ENCODE measurements at places on chromosomes 6 and 20.

DNA sequence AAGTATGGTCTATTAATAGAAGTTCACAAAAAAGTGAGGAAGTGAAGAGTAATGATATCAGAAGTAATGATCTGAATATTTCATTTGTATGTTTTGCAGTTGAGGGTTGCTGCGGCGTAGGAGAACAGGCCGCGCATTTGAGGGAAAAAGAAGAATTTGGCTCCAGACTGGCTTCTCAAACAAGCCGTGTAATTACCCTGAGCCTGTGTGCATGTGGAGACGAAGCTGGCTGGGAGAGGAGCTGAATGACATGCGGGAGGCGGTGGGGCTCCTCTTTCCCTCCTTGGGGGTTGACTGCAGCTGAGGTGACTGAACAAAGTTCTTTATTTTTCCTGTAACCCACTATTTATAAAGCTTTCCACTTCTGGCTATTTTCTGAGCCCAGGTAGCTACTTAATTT is 115.5 kb upstream of the AFDN start:
- H3K27ac ChIP-seq: no peak overlapping the region
- no peak for DNase-seq
- no peaks in the 10 kb centered on the region for H3K27me3 ChIP-seq
- H3K36me3 ChIP-seq: no peaks in the 10 kb centered on the region

DNA sequence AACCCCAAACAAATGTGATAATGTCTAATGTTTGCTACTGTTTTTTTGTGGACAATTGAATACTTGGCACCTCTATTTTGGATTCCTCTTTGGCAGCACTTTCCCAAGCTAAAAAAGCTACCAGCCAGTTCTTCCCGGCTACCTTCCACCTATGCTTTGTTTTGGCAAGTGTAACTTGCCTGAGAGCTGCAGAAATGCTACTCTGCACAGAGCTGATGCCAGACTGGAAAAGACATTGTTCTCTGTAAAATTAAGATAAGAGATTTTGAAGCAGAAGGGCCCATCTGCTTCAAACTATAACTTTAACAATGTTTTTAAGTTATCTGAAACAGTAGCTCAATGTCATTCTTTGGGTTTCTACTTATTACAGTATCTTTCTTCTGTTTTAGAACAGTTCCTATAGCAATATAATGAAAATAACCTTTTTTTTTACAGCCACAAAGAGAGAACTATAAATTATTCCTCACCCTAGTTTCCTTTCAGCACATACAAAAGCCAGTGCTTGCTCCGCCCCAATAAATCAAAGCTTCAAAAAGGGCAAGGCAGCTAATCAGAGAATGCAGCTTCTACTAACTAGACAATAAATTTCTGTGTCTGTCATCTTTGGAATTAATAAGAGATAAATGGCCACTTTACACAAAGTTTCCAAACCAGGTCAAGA is 183.1 kb downstream of the UBE3D start:
- H3K4me1 ChIP-seq: peaks cover 8% of the 10 kb centered on the region
- no peak overlapping the region for H3K27ac ChIP-seq
- H3K4me3 ChIP-seq: no peak overlapping the region

DNA sequence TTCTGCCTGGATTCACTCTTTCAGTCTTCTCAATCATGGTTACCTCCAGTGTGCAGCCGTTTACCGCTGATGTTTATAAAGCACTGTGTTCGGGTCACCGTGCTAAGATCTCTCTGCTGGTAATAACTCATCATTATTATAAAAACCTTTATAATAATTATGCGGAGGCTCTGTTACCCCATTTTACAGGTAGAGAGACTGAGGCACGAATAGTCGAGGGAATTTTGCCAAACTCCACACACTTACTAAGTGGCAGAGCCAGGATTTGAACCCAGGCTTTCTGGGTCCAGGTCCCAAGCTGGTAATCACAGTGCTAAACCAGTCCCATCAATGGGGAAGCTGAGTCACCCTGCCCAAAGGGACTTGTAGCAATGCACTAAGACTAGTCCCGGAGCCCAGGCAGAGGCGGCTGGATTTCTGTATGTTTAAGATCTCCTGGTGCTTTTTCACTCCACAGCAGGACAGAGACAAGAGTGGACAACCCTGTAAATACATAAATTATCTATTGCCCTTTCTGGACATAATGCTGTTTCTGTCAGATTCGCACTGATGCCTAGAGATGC is 48.1 kb downstream of the SYNJ2 start:
- H3K27me3 ChIP-seq: no peaks in the 10 kb centered on the region
- no peak overlapping the region for H3K4me3 ChIP-seq
- no peak for DNase-seq
- H3K27ac ChIP-seq: peak overlapping the region; percentile 100

GRCh38 chr6:113488061-113488460 is 369.1 kb upstream of the MARCKS start:
- no peaks in the 10 kb centered on the region for H3K27me3 ChIP-seq
- H3K4me1 ChIP-seq: peaks cover 8% of the 10 kb centered on the region
- H3K4me3 ChIP-seq: no peak overlapping the region
- no peaks in the 10 kb centered on the region for H3K36me3 ChIP-seq
- no peak for DNase-seq

Data from osteoblast (primary cell).